ENCODE measurements at places on chromosomes 6 and 20.

DNA sequence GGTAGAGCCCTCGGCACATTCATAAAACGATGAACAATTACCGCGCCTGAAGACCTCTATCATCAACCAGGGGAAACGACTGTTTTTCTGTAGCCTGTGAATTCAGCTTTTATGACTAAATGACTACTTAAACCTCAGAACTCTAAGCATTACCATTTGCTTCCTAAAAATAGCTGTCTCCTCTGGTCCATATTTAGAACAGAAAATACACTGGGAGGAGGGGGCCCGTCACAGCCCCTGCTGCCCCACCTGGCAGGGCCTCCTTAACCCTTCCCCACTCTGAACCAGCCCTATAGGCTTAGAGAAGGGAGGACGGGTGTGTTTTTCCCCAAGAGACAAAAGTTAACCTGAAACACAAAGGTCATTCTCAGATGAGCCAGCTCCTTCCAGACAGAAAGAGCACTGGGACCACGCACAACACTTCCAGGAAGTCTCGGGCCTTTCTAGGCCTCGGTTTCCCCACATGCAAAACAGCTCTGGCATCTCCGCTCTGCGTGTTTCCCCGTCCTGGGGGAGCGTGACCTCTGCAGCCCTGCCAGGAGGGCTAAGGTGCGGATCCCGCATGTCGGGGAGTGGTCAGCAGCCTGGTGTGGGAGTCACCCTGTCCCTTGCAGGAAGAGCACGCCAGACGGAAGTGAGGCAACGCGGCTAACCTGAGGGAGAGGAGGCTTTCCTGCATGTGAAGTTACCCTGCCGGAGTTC lies 193.9 kb downstream of the DLL1 start:
- DNase-seq = no peak

GRCh38 chr6:89585154-89585553 lies 53.4 kb downstream of the LYRM2 start:
- DNase-seq = no peak

GRCh38 chr6:125499535-125499934 lies 197.8 kb upstream of the HDDC2 start:
- DNase-seq = no peak

DNA sequence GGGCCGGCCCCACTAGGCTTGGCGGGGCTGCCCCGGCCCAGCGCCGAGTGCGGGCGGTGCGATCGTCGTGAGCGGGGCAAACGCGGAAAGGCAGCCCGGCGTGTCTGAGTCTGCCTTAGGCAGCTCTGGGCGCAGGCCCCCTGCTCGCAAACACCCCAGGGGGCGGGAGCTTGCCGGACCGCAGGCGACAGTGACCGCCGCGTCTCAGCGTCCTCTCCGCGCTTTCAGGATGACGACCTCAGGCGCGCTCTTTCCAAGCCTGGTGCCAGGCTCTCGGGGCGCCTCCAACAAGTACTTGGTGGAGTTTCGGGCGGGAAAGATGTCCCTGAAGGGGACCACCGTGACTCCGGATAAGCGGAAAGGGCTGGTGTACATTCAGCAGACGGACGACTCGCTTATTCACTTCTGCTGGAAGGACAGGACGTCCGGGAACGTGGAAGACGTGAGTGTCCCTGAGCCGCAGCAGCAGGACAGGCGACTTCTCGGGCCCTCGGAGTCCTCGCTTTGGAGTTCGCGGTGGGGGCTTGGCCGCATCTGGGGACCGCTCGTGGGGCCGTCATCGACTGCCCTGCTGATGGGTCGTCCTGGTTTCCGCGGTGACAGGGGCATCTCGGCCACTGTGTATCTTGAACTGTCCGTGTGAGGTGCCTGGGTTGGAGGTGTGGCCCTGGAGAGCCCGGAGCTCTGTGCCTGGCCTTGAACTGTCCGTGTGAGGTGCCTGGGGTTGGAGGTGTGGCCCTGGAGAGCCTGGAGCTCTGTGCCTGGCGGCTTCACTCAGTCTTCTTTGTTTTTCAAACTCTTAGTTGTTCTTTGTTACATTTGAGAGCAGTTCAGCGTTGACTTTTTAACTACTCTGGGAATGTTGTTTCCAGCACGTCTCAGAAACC lies 786 bp downstream of the ADRM1 start:
- DNase-seq = no peak
